ENCODE measurements at places on chromosomes 12 and 14.

DNA sequence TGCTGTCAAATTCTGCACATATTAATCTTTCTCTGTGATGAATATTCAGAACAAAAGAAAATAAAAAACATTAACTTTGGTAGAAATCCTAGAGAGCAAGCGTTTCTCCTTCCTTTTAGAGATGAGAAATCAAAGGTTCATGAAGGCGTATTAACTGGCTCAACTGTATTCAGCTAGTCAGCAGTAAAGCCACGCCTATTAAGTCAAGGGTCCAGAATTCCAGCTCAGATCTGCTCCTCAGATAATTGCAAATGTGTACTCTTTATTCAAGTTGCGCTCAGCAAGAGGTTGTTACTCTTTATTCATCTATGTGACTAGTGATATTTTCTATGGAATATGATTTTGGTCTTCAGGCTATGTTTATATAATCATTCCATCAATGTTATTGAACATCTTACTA lies 13.1 kb upstream of the POC1B start:
- no peak for ATAC-seq

- no peak for ATAC-seq
Measured at GRCh38 chr14:83294941-83295340, 1761.3 kb upstream of the SEL1L start.

- ATAC-seq: no peak
Measured at GRCh38 chr12:115632308-115632707, 645.2 kb downstream of the MED13L start.

DNA sequence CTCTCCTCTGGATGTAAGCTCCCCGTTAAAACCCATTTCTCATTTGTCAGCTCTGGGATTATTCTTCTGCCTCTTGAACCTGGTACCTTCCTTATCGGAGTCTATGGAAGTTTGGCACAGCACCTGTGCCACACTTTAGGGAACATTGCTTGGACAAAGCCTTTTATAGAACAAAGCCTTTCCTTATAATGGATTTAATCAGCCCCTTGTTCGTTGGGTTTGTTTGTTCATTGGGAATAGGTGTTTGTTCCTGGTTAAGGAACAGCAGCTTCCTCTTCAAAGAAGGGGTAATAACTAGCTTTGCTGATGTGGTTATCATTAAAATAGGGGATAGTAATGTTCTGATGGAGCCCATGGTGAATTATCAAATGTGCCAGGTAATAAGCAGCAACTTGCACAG lies 70.4 kb downstream of the NRXN3 start:
- ATAC-seq: no peak

DNA sequence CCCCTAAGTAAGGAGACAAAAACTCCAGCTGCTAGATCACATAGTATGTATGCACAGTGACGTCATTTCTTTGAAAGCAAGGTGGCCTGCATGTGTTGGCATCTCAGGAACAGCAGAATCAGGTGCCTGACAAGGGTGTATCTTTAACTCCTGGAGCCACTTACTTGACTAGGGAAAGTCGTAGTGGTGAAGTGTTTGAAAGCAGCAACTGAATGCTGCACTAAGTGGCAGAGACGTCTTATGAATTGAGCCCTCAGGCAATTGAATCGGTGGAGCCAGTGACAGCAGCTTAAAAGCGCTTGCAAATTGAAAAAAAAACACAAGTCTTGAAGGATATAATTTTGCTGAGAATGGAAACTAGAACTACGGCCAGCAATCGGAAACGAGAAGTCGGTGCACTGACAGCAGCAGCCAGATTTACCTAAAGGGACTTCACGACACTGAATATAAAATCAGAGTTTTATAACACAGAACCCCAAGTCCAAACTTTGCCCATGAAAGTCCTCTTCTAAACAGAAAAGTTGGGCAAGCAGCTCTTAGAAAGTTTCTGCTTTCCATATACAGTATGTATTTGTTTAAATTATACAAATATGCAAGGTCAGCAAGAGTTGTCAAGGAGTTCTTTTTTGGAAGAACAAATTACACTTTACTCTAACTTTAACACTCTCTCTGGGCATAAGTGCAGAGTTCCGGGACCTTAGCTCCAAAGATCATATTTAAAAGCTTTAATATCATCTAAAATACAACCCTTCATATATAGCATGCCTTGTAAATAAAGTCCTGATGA lies 1.1 kb downstream of the IGF1 start:
- ATAC-seq: no peak

DNA sequence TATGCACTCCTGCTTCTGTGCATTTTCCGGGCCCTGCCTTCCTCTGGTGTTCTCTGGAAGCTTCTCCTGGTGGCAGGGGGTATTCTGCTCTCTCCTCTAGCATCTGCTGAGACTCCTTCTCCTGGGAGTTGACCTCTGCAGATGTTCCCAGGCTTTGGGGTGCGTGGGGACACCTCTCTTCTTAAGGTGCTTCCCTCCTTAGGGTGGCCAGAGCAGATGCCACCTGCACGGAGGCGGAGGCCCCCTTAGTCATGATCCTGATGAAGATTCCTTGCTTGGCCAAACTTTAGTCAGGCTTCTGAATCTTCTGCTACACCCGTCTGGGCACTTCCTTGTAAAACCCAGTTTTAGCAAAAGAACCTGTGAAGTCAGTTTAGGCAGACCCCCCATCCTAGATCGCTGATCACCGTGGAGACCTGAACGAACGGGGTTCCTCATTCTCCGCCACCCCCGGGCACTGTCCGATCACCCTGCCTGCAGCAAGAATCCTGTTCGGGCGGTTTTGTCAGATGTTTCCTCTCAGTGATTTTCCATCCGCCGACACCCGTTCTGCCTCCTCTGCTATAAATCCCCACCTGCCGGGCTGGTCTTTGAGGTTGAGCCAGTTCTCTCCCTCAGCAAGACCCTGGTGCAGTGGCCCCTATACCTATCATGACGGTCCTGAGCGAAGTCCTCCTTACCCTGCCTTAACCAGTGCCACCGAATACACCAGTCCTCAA lies 111.9 kb downstream of the CALM1 start:
- ATAC-seq: no peak

GRCh38 chr12:49129332-49130150 lies 1.7 kb downstream of the TUBA1B start:
- ATAC-seq: no peak

GRCh38 chr12:124299628-124300388 lies 4.9 kb downstream of the RFLNA start:
- ATAC-seq: no peak

DNA sequence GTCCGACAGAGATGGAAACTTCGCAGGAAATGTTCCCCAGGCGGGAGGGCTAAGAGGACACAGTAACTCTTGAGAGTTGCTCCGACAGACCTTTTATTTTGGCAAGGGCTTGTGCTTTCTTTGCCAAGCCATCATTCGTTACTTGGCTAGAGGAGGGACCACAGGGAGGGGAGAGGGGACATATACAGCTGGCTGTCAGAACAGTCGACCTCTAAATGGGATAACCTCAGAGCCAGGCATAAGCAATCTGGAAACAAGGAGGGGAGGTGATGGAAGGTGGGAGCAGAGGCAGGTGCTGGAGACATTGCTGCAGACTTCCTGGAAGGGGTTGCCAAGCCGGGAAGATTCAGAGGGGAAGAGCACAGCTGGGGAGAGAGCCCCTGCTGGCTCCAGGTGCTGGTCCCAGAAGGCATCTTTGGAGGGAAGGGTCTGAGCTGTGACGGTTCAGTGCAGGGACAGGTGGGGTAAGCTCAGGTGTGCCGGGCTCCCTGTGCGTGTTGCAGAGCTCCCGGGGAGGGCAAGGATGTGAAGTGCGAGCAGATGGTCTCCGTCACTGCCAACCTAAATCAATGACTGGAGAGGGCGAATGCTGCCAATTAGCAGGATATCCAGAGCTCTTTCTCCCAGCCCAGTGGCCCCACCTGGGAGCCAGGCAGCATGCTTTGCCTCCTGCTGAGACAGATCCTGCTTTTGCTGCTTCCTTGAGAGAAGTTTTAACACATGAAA lies 50.1 kb downstream of the CHST11 start:
- no peak for ATAC-seq

- peak; percentile 49 for ATAC-seq
Measured at GRCh38 chr12:89180496-89180895, 171.8 kb downstream of the DUSP6 start.

- no peak for ATAC-seq
Measured at GRCh38 chr14:74563233-74563585, 48.8 kb downstream of the LTBP2 start.

- no peak for ATAC-seq
Measured at GRCh38 chr12:47801170-47801903, 18.4 kb downstream of the HDAC7 start.

- ATAC-seq: no peak
Measured at GRCh38 chr14:34782031-34782430, 67.6 kb upstream of the CFL2 start.

GRCh38 chr14:90551070-90551704 lies 154.4 kb downstream of the CALM1 start:
- ATAC-seq: no peak

- no peak for ATAC-seq
Measured at GRCh38 chr12:82359115-82359478, 768 bp downstream of the METTL25 start.

GRCh38 chr12:64813723-64814122 lies 10.7 kb upstream of the TBC1D30 start:
- no peak for ATAC-seq

- no peak for ATAC-seq
Measured at GRCh38 chr12:125528281-125528680, 463.0 kb downstream of the AACS start.

DNA sequence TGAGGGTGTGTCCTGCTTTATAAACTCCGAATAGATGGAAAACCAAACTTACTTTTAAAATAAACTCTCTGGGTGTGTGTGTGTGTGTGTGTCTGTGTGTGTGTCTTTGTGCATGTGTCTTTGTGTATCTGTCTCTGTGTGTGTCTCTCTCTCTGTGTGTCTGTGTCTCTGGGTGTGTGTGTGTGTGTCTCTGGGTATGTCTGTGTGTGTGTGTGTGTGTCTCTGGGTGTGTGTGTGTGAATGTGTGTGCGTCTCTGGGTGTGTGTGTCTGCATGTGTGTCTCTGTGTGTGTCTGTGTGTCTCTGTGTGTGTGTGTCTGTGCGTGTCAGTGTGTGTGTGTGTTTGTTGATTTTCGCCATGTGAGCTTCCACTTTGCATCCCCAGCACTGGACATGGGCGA lies 9.2 kb downstream of the RAN start:
- peak; percentile 2 for ATAC-seq

GRCh38 chr14:96117101-96117897 lies 78.1 kb downstream of the C14orf132 start:
- no peak for ATAC-seq

DNA sequence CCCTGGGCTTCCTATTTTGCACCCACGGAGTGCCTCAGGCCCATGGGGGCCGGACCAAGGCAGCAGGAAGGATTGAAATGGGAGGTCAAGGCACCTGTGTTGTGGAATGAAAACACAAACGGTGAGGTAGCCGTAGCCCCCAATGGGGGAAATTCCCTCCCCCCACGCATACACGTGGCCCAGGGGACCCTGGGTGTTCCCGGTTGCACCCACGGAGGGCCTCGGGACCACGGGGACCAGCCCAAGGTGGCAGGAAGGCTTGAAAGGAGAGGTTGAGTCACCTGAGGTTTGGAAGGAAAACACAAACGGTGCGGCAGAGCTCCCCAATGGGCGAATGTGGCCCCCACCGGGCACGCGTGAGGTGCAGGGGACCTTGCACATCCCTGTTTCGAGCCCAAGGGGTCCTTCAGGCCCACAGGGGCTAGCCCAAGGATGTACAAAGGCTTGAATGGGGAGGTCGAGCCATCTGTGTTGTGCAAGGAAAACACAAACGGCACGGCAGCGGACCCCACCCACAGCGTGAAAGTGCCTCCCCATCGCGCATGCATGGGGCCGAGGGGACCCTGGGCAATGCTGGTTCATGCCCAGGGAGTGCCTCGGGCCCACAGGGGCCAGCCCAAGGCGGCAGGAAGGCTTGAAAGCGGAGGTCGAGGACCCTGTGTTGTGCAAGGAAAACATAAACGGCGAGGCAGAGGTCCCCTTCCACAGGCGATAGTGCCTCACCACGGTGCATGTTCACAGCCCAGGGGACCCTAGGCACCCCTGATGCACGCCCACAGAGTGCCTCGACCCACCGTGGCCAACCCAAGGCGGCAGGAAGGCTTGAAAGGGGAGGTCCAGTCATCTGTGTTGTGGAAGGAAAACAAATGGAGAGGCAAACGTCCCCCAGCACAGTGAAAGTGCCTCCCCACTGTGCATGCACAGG lies 376.7 kb downstream of the ALG10 start:
- no peak for ATAC-seq

- ATAC-seq: no peak
Measured at GRCh38 chr14:89616852-89617341, 199.9 kb upstream of the FOXN3 start.

- ATAC-seq: no peak
Measured at GRCh38 chr12:125540580-125541204, 475.5 kb downstream of the AACS start.

DNA sequence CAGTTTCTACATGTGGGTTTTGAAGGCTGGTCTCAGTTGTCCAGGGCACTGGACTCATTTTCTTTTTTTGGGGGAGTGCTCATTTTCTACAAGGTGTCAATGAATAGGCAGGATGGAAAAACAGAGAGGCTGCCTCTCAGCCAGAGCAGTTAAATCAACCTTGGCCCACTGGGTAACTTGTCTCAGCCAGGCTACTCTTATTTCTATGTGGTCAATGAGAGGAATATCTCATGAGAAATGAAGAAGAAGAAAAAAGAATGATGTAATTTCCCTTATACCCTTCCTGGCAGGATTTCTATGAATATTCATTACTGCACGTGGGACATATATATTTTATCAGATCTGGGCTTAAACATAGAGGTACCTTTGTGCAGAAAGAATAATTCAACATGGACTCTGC lies 155.2 kb upstream of the E2F7 start:
- no peak for ATAC-seq

DNA sequence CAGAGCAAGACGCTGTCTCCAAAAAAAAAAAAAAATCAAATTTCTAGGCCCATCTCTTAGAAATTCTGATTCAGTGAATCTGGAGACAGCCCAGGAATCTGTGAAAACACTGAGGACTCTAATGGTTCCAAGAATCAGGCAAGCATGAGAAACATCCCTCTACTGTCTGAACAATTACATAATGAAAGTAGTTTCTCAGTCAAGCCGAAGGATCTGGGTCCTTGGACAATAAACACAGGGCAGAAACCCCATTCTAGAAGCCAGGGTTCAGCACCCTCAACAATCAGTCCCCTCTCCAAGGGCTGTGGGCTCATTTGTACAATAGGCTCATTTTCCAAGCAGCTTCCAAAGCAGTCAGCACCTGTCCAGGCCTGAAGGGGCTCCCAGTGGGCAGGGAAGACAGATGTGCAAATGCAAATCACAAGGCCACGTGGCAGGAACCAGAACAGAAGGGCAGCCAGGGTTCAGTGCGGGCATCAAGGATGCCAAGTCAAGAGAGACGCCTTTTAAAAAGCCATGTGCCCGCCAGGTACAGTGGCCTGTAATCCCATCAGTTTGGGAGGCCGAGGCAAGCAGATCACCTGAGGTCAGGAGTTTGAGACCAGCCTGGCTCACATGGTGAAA lies 96.1 kb downstream of the KSR2 start:
- ATAC-seq: no peak

DNA sequence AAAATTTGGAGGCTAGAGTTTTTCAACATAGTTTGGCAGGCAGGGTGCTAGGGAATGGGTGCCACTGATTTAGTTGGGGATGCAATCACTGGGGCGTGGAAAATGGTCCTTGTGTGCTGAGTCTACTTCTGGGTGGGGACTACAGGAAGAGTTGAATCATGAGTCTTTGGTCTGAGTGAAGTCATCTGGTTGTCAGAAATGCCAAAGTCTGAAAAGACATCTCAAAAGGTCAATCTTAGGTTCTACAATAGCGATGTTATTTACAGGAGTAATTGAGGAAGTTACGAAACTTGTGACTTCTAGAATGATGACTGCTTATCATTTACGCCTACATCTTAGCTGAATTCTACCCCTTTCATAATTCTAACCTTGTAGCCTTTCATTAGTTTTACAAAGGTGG lies 209.1 kb downstream of the NUBPL start:
- no peak for ATAC-seq

- ATAC-seq: no peak
Measured at GRCh38 chr14:22890416-22890815, 7.4 kb downstream of the REM2 start.
